Hepatic stellate cell (primary cell): ENCODE measurements at places on chromosomes 6 and 20.

- DNase-seq: no peak
These were observed 285.4 kb downstream of the SYNE1 start for GRCh38 chr6:152351742-152352141.

GRCh38 chr6:104396077-104396476, 463.6 kb downstream of the HACE1 start:
- DNase-seq: no peak

DNA sequence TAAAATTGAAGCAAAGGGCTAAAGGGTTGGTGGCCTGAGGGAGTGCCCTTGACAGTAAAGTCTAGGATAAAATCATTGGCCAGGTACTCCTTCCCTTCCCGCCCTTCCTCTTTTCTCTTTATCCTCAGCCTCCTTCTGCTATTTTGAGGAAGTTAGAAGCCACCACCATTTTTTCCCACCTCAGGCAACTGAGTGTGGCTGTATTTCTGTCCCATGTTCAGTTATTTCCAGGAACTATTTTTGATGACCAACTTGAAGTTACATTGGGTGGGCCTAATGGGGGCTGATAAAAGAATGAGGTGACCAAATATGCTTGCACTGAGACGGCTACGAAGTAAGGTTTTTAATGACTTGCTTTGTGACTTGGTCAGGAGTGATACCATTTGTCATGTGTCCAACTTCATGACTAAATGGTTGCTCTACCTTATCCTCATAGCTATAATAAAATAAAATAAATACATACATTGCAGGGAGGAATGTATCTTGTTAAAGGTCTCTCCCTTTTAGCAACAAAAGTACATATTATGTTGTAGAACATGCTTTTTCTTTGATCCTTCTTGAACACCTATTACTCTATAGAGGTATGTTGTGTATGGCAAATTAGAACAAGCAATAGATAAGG, 12.0 kb downstream of the PTPN1 start:
- no peak for DNase-seq

DNA sequence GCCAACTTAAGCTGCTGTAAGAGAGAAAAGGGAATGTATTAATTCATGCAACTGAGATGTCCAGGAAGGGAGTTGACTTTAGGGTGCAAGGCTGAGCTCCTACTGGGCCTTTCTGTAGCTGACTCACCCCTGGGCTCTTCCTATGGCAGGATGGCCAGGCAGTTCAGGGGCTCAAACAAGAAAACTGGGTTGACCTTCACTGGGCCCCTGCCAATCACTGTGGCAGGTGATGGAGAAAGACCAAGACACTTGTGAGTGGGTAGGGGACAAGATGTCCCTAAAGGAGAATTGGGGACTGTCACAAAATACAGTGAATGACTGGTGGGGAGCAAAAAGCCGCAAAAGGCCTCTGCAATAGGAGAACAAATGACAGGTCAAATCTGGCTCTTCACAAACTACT, 21.5 kb upstream of the RALGAPA2 start:
- no peak for DNase-seq

- DNase-seq: peak; percentile 6
These were observed 76.5 kb downstream of the QKI start for GRCh38 chr6:163490826-163491577.

- no peak for DNase-seq
These were observed 34.4 kb upstream of the RAB23 start for GRCh38 chr6:57256541-57256940.

- no peak for DNase-seq
These were observed 109.9 kb downstream of the UTRN start for GRCh38 chr6:144395014-144395413.

DNA sequence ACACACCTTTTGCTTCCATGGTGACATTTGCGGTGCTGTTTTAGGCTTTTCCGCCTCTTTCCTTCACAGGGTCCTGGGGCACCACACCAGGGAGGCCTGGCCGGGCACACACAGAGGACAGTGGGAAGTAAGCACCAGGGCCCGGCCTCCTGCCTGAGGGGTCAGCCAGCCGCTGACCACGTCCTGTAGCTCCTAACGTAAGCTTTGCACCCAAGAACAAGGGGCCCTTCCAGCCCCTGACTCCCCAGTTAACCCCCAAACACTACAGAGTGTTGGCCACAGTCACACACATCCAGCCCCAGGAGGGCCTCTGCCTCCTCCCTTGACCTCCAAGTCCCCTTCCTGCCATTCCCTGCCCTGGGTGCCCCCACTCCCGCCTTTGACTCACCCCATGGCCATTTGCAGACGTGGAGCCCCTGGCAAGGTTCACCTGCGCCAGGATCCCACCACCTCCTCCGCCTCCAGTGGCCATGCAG, 54.7 kb downstream of the YTHDF1 start:
- DNase-seq: no peak

GRCh38 chr6:31266567-31267360, 5.1 kb downstream of the HLA-C start:
- DNase-seq: no peak

DNA sequence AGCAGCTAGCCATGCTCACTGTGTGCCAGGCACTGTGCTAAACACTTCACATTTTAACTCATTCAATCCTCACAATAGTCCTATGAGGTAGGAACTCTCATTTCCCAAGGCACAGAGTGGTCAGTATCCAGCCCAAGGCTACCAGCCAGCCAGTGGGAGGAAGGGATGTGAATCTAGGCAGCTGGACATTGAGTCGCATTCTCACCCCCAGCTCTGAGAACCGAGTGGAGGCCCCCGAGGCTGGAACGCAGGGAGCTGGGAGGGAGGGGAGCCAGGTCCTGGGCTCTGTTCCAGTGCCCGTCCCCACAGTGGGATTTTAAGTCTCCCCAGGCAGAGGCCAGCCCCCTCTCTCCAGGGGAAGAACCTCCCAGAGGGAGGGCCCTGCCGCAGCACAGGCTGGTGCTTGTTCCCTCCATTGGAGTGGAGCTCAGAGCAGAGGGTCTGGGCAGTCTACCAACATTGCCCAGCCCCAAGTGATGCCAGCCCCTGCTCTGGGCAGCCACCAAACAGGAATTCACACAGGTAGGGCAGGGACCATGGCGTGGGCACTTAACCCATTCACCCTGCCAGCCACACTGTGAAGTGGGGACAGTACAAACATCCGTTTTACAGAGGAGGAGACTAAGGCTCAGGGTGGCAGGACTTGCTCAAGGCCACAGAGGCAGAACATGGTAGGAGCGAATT, 131.3 kb downstream of the CEBPB start:
- peak; percentile 51 for DNase-seq

DNA sequence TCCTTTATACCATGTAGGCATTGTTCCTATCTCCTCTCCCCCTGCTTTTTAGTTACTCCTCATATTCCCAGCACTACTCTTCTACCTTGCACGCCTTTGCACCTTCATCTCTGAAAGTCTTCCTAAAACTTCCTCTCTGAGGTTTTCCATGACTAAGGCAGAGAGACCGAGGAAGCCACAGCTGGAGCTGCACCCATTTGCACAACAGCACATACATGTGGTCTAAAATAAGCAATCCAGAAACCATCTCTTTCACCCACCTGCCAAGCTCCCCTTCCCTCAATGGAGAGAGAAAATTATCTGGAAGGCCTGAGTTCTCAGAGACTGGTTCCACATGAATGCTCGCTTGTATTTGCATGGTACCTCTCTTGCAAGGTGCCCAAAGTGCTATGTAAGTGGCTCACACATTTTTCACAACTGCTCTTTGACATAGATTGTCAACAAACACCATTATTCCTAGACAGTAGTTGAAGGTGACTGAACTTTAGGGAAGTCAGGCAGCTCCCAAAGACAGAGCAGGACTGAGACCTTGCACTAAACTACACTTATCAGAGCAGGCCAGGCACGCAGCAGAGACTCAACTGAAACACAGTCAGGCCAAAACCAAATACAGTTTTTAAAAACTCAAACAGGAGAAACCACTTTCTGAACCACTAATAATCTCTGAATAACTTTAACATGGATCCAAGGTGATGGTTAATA, 313.2 kb downstream of the TFAP2A start:
- DNase-seq: no peak

- DNase-seq: no peak
These were observed 29.8 kb upstream of the PIM1 start for GRCh38 chr6:37140145-37140544.

DNA sequence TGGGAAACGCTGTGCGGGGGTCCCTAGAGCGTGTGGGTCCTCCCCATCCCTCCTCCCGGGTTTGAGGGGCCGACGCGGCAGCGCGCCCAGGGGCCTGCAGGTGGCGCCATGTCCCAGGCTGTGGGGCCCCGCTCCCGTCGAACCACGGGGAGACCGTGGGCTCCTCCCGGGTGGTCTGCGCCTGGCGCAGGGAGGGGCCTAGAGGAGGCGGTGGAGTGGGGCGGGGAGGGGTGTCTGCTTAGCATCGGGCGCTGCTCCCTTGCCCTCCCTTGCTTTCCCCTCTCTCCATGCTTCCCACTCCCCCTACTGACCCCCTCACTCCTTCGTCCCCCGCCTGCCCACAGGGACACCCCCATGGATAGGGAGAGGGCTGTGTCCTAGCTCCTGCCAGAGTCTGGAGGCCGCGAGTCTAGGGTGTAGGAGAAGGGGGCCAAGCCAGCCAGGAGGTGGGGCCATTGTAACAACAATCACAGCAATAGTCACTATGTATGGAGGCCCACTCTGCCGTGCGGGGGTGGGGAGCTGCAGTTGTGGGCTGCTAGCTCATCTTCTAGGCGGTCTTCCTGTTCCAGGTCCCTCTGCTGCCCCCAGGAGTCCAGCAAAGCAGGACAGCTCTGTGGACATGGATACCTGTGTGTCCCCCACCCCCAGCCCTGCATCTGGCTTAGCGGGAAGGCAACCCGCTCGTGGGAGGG, 51.7 kb downstream of the CHMP4B start:
- DNase-seq: peak; percentile 88

DNA sequence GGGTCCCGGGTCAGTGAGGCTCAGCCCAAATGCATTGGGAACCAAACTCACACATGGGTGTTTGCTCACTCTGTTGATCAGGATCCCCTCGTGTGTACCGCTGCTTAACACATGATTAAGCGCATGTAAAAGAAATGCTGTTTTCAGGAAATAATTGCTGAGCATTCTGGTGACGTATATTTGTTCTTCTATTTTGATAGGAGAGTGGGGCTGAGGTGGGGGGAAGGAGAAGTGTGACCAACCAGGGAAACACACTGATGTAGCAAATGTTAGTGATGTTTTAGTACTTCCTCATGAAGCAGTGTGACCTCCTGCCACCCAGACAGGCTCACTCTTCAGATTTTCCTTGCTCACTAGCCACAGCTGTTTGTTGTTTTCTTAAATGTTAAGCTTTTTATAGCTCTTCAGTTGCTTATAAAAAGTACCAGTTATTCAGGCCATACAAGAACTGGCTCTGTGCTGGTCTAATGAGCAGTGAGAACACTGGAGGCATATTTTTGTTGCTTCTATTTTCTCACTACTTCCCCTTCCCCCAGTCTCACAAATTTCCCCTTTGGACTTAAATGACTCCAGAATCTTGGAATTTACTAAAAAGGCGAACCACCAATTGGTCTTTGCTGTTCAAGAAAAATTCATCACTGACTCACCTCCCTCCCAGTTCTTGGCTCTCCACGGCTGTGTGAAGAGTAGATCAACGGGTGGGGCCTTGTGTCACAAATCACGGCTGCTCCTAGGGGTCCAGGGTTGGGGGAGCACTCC, 79.2 kb upstream of the BACH2 start:
- DNase-seq: peak; percentile 37

GRCh38 chr20:15811951-15812350, 761.3 kb downstream of the KIF16B start:
- no peak for DNase-seq

GRCh38 chr6:3142536-3142935, 14.8 kb downstream of the TUBB2A start:
- no peak for DNase-seq

GRCh38 chr6:99080191-99080590, 132.4 kb upstream of the FBXL4 start:
- no peak for DNase-seq

DNA sequence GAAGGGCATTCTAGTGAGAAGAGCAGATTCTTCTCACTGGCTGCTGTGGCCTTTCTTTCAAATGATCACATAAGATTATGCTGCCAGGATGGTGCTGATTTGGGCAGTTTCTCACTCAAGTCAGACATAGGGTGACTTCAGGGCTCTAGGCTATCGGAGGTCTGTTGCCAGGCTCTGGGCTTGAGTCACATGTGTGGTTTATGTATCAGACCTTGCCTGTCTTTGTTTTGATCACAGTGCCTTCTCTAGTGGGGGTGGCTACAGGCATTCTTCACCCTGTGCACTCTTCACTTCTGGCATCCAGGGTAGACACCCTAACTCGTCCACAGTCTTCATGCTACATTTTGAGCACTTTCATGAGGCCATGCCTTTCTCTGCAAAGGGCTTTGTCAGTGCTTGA, 823.7 kb upstream of the MAN1A1 start:
- DNase-seq: no peak

DNA sequence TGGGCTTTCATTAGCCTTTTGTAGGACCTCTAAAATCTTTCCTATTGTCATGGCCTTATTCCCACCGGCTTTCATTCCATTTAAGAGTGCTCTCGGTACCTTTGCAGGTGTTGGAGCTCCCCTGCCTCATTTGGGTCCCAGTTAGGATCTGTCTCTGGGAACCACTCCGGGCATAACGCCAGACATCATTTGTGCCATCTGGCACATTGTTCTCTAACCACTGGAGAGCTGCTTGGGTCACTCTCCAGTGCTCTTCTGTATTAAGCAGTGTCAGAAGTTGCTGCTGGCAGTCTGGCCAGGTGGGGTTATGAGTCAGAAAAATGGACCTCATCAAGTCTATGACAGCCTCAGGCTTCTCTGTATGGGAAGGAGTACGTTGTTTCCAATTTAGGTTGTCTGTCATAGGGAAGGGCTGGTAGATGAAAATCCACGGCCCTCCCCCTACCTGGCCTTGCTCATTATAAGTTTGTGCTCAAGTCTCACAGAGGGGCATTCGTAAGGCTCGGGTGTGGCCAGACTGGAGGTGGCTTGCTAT, 62.9 kb upstream of the MOCS1 start:
- DNase-seq: no peak

DNA sequence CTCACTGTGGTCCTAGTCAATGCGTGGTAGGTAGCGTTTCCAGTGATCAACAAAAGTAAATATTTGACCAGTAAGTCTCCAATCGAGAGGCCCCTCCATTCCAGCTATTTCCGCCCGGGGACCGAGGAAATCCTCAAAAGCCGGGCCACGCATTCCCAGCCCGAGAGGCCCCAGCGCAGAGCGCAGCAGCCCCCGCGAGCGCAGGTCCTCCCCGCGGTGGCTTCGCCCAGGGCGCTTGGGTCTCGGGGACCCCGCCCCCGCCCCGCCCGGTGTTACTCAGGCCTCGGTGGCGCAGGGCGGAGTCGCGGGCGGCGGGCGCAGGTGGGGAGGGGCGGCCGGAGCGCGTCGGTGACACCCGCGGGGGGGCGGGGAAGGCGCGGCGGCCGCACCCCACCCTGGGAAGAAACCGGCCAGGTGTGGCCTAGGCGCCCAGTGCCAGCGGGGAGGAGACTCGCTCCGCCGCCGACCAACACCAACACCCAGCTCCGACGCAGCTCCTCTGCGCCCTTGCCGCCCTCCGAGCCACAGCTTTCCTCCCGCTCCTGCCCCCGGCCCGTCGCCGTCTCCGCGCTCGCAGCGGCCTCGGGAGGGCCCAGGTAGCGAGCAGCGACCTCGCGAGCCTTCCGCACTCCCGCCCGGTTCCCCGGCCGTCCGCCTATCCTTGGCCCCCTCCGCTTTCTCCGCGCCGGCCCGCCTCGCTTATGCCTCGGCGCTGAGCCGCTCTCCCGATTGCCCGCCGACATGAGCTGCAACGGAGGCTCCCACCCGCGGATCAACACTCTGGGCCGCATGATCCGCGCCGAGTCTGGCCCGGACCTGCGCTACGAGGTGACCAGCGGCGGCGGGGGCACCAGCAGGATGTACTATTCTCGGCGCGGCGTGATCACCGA, at the start of gene DSP:
Gene DSP (plus strand): TSS at position 497 of the 890 bp plus-strand sequence. CDS start 245 bp downstream, at position 742.
- DNase-seq: peak; percentile 75
